ENCODE measurements at places on chromosomes 13 and 19.

DNA sequence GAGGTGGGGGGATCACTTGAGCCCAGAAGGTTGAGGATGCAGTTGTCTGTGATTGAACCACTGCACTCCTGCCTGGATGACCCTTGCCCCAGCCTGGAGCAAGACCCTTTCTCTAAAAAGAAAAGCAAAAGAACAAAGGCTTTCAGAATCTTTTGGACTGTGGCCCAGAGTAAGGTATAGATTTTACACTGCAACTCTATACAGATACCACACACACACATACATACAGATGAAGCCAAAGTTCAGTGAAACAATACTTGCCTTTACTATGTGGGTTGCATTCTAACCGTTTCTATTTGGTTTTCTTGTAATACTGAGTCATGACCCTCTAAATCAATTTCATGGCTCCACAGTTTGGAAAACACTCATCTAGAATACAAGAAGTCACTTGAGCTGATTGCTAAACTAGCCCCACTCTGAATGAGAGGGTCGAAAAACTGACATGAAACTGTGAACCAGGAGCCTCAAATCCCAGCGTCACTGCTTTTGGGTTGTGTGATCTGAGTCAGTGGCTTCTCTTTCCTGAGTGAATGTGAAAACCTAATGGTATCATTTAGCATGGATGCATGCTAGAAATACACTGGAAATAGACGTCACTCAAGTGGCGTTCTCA, 756.1 kb downstream of the UQCRFS1 start:
- no peak for DNase-seq

DNA sequence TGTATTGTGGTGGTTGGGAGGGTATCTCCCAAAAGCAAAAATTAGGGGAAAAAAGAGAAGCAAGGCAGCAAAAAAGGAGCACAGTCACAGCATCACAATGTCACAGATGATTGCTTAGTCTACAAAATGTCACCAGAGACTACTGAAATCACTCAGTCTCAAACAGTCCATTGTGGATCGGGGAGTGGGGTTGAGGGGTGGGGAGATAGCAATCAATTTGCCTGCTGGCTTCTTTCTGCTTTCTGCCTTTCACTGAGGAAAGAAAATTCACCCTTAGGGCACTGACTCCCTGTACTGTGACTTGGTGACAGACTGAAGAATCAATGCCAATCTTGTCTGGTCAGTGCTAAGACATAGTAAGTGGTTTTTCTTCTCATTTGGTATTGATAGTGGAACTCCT, 2127.1 kb upstream of the PCDH20 start:
- DNase-seq: no peak

- no peak for DNase-seq
Observed at GRCh38 chr13:111897846-111898215, 169.1 kb upstream of the SOX1 start.

DNA sequence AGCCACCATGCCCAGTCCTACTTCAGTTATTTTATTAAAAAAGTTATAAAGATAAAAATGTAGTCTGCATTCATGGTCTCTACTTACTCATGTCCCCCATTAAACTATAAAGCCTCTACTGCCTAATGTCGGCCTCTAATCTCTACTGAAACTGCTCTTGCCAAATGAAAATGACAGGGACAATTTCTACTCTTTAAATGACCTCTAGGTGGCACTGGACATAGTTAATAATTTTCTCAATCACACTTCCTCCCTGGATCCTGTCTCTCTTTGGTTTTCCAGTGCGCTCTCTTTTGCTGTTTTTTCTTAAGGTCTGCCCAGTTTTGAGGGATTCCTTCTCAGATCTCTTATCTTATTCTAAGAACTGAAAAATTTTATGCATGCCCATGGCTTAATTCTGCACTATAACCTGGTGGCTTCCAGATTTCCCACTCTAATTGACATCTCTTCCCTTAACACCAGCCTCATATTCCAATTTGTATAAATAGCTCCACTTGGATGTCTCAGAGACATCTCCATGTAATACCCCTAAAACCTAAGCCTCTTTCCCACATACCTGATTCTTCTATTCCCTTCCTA, 54.3 kb downstream of the MTMR6 start:
- DNase-seq: no peak

- no peak for DNase-seq
Observed at GRCh38 chr19:5324947-5325346, 15.7 kb downstream of the PTPRS start.

DNA sequence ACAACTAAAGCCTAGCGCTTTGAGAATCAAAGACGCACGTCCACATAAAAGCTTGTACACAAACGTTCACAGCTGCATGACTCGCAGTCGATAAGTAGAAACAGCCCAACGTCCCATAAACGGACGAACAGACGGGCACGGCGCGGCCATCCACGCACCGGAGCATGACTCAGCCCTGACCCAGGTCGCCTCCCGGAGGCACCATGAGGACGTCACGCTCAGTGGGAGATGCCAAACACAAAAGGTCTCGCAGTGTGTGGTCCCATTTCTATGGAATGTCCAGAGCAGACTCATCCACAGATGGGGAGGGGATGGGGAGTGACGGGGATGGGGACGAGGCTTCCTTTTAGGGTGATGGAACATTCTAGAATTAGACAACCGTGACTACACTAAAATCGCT, 9.4 kb downstream of the POLRMT start:
- no peak for DNase-seq

DNA sequence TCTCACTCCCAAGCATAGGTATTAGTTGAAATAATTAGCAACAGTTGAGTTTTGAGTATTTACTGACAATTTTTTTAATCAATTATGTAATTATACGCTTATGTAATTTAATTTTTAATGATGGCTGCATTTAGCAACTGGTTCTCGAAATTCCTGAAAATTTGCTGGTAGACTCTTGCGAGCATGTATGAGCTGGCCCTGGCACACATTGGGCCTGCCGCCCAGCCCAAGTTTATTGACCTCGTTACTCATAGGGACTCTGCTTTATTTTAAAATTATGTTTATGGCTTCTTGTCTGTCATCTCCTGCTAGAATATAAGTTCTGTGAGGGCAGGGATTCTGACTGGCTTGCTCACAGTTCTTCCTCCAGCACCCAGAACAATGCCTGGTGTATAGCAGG, 6.7 kb downstream of the KLK14 start:
- no peak for DNase-seq

DNA sequence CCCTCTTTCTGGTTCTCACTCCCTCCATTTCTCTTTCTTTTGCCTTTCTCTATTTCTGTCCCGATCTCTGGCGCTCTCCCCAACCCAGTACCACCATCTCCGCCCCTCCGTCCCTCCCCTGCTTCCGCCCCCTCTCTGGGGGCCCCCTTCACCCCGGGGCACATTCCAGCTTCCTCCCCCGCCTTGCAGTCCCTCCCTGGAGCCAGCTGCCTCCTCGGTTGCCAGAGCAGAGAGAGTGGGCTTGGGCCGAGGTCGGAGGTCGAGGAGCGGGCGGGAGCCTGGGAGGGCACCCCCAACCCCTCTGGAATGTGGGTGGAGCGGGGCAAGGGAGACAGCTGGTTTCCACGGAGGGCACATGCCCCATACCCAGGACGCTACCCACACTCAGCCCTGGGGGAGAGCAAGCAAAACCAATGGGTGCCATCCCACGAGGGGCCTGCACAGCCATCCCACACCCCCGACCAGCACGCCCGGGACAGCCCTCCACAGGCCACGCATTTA, 6.5 kb upstream of the CIRBP start:
- no peak for DNase-seq

Data from stimulated activated CD4-positive, alpha-beta T cell treated with anti-CD3 and anti-CD28 coated beads, Interleukin-4, amount 100 ng/mL, for 4 hours (primary cell).